WTC11 (cell line): ENCODE measurements at places on chromosomes 2 and 18. TPM values are rescaled to one million over a fixed set of nuclear protein-coding genes. Genes with fewer than 3 reads are reported as not detected.

GRB14 gene
- total RNA-seq = 14.9 to 17.2 TPM (median 17.2 TPM) in 3 replicates

DNA sequence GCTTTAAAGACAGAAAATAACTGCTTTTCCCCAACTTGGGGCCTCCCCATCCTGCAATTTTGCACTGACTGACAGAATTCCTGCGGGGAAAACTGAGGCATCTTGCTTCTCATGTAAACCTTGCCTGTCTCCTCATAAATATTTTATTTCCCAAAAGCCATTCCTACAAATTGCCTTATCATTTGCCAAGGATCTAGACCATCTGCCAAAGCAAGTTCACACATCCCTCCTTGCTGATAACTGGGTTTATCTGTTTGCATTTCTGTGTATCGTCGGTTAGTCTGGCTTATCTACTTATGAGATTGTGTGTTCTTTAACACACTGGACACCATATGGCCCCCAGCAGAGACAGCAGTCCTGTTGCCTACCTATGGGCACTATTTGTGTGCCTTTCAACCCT lies 3.0 kb upstream of the CNGA3 start:
- no peak for DNase-seq

ZNF385B gene
- 1.3 to 2.2 TPM (median 2.2 TPM) in 3 replicates for total RNA-seq

DNA sequence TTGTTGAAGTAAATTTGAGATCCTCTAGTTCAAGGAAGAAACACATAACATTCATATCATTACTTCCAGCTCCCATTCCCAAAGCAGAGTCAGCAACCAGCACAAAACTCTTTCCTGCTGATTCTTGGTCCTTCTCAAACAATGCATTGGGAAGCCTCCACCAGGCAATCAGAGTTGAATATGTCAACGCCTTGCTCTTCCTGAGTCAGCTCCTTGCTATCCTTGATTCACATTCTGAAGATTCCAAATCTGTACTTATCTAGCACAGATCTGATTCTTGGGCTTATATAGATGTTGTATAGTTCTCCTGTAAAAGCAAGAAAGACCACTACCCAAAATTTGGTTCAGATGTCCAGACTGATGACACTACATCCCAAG lies 29.6 kb downstream of the CFAP210 start:
- DNase-seq = no peak

BIRC6 gene
- 56.8 to 63.1 TPM (median 59.1 TPM) in 3 replicates for total RNA-seq

- no peak for DNase-seq
Observed at GRCh38 chr2:191666226-191666625, 11.7 kb upstream of the NABP1 start.

DNA sequence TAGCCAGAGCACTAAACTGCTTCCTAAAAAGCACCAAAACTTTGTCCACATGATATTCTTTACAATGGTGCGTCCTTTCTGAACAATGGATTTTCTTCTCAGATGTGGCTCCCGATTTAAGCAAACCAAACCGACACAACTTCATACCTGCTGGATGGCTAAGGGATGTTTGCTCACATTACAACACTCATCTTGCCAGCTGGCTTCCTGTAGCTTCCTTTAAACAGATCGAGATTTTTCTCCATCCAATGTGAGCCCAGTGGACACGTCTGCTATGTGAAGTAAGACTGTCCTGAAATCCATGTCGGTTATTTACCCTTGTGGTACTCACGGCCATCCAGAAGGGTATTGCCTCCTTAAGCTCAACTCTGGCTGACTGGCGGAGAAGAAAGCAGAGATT lies 126.5 kb downstream of the MAPK4 start:
- DNase-seq = no peak

- no peak for DNase-seq
Observed at GRCh38 chr2:122105877-122106206, 350.4 kb downstream of the TSN start.

DNA sequence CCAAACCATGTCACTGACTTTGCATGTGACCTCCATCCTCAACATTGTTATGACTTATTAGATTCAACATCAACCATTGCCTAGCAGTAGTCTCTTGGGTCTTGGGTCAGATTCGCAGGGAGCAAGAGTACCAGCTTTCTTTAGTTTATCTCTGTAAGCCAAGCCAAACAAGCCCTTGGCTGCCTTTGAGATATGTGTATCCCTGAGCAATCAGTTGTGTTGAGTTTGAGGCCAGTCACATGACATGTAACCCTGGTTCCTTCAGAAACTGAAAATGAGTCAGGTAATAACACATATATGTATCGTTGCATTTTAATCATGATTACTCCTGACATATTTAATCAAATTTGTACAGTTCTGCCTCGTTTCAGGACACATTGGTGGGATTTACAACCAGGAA lies 173.3 kb downstream of the PARD3B start:
- no peak for DNase-seq

GRHL1 gene
- total RNA-seq = 2.7 to 5.0 TPM (median 4.7 TPM) in 3 replicates

- no peak for DNase-seq
Observed at GRCh38 chr2:133374781-133375180, 193.5 kb downstream of the NCKAP5 start.

DNA sequence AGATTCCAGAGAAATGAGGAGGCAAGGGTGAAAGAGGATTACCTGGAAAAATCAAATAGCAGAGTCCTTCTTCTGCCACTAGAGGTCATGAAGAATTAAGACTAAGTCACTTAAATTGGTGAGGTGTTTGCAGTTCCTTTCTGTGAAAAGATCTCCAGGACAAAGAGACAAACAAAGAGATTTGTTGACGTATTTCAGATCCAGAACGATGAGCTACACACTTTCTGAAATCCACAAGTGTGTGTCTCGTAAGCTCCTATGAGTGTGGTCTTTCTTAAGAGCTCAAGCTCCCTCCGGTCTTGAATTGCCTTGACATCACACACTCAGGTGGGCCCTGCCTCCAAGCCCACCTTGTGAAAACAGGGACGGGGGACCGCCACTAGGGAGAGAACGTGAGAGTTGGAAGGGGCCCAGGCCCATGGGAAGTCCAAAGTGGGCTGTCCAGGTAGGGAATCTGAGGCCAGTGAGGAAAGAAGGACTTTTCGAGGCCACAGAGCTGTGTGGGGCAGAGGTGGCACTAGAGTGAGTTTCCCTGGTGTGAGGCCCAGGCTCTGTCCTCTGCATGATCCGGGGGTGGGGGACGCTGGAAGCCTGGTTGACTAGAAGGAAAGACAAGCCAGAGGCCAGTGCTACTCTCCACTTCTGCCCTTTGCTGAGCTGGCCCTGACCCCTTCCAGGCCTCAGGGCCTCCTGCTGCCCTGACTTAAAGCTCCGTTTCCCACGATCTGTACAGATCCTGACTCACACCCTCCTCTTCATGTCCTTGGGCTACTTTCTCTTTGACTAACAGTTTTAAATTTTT lies 168.1 kb upstream of the NCK2 start:
- peak; percentile 29 for DNase-seq

DNA sequence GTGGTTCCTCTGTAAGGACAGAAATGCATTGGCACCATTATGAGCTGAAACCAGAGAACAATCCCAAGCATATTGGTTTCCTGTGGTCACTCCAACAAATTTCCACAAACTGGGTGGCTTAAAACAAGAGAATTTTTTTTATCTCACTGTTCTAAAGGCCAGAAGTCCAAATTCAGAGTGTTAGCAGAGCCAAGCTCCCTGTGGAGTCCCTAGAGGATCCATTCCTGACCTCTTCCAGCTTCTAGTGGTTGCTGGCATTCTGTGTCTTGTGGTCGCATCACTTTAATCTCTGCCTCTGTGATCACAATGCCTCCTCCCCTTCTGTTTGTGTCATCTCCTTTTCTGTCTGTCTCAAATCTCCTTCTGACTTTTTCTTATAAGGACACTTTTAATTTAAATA lies 380.3 kb downstream of the NYAP2 start:
- DNase-seq = no peak

HOXD8 gene
- not detected in 3 replicates for total RNA-seq

PRKRA gene
- total RNA-seq = 55.4 to 57.6 TPM (median 55.4 TPM) in 3 replicates

GRCh38 chr2:30266051-30266621 lies 34.8 kb downstream of the LBH start:
- DNase-seq = no peak

- no peak for DNase-seq
Observed at GRCh38 chr2:12895017-12895416, 178.3 kb downstream of the TRIB2 start.

- no peak for DNase-seq
Observed at GRCh38 chr2:32838949-32839348, 107.8 kb upstream of the LTBP1 start.

KIAA2012 gene
- not detected in 3 replicates for total RNA-seq

GATA6 gene
- total RNA-seq = 0.15 to 0.21 TPM (median 0.18 TPM) in 3 replicates

MEP1B gene
- 0.07 TPM in 1 of 3 replicates, not detected in the others for total RNA-seq

DNA sequence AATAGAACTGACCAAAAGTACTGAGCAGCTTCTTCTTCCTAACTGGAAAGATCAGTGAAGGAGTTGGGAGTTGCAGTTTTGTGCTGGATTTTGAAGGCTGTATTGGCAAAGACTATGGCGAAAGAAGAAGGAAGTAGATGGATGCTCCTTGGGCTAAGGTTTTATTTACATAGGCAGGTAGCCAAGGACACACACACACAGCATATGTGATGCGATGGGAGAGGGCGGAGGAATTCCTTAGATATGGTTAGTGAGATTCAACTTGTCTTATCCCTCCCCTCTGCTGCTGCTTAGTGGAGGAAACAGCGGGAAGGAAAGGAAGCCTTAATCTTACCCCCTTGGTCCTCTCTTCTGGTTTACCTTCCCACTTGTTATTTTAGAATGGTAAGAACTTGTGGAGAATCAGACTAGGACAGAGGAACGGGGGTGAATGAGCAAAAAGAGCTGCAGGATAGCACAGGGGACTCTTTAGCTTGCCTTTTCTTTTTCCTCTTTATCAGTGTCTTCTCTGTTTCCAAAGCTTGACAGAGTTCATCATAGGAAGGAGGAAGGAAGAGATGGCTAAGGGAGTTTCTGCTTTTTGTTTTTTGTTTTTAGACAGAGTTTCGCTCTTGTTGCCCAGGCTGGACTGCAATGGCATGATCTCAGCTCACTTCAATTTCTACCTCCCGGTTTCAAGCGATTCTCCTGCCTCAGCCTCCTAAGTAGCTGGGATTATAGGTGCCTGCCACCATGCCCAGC lies 87.9 kb downstream of the OSBPL6 start:
- no peak for DNase-seq

DNA sequence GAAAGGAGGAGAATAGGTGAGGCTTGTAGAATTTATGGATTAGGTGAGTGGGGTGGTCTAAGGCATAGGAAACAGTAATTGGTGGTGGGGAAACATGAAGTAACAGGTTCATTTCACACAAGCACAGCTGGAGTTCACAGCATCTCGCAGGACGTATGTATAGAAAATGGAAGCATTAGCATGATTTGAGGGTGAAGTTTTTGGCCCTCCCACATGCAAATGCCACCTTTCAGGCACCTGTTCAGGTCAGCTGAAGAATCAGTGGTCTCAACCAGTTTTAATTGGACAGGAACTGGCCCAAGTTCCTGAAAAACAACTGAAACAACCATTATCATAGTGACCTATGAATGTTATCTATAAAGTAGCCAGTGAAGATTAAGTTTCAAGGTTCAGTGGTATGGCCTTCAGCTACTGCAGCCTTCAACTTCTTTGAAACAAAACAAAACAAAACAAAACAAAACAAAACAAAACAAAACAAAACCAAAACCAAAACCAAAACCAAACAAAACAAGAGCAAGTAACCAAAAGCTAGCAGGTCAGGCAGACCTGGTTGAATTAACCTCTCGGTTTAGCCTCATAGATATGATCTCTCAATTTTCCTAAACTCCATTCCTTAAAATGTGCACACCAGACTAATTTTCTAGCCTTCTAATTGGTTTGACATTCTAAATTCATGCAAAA lies 102.1 kb upstream of the SPHKAP start:
- DNase-seq = no peak

- peak; percentile 52 for DNase-seq
Observed at GRCh38 chr2:127893494-127893893, 7.7 kb upstream of the AMMECR1L start.

FAM110C gene
- 6.1 to 7.7 TPM (median 7.3 TPM) in 3 replicates for total RNA-seq

GRCh38 chr2:85394976-85395375 lies 15.2 kb downstream of the CAPG start:
- DNase-seq = no peak

DNA sequence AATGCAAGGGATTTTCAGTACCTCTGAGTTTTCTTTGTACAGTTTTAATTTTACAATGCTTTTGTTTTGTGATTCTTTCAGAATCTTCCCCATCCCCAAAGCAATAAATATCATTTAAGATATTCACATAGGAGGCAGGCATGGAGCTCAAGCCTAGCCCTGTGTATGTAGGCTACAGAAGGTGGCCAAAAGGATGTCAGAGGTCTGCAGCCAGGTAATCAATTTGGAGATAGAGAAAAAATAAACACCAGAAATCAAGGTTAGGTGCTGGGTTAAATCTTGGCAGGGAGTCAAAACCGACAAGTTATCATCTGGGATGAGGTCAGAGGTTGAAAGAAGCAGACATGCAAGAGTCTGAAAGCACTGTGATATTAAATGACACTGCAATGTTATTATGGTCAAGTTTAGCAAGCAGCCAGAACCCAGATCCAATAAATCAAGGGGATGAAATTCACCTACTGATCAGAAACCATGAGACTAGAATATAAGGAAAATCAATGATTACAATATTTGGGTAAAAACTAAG lies 45.1 kb upstream of the LRP1B start:
- no peak for DNase-seq

DNA sequence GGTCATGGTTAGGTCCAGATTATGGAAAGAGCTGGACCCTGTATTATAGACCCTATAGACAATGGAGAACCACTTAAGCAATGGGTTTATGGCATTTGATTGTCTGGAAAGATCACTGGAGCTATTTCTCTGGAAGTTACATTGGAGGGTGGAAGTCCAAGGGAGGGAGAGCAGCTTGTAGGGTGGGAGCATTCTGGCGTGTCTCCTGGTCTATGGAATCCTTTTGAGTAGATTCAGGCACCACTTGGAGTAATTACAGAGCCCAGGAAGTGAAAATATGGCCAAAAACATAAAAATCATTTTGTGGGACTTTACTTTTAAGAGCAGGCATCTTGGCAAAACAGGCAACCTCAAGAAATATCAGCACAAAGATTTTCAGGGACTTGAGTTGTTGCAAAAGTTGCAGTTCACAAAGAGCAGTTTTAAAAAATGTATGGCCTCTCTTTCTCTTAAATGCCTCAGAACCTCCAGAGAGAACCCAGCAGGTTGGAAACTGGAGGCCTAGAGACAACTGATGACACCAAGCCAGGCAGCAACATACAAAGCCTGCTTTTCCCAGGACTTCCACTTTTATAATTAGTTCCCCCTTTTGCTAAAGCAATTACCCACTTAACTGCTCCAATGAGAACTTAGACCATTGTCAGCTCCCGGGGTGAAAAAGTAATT lies 331.0 kb downstream of the MYCN start:
- no peak for DNase-seq

ALK gene
- total RNA-seq = 0.09 to 0.11 TPM in 2 of 3 replicates, not detected in the other

MTX2 gene
- total RNA-seq = 33.6 to 40.5 TPM (median 37.5 TPM) in 3 replicates

GRCh38 chr18:10863026-10863425 lies 286.3 kb downstream of the PIEZO2 start:
- no peak for DNase-seq

- peak; percentile 71 for DNase-seq
Observed at GRCh38 chr18:74476140-74476539, 19.0 kb upstream of the DIPK1C start.

KIF5C gene
- total RNA-seq = 58.0 to 73.5 TPM (median 60.6 TPM) in 3 replicates

- DNase-seq = no peak
Observed at GRCh38 chr2:84460670-84461069, 1.6 kb upstream of the SUCLG1 start.

SPATA3 gene
- total RNA-seq = not detected in 3 replicates
